ENCODE measurements at places on chromosomes 1 and 21. TPM values are rescaled to one million over a fixed set of nuclear protein-coding genes. Genes with fewer than 3 reads are reported as not detected.

DNA sequence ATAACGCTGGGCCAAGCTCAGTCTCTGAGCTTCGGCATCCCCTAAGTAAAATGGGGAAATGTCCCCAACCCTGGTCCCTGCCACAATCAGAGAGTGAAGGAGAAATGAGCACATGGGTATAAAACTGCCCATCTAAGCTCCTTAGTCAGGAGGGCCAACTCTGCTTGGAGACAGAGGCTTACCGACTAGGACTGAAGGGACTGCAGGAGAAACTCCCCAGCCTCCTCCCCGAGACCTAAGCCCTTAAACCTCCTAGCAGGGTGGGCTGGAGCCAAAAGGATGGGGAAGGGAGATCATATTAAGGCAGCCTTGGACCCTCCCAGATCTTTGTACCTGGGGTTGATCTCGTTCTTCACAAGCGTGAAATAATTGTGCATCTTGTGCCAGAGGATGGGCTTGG lies 5.5 kb downstream of the ETNK2 start:
- no peak for DNase-seq

- DNase-seq, result no peak
Observed at GRCh38 chr21:35325953-35326352, 276.9 kb upstream of the RUNX1 start.

DNA sequence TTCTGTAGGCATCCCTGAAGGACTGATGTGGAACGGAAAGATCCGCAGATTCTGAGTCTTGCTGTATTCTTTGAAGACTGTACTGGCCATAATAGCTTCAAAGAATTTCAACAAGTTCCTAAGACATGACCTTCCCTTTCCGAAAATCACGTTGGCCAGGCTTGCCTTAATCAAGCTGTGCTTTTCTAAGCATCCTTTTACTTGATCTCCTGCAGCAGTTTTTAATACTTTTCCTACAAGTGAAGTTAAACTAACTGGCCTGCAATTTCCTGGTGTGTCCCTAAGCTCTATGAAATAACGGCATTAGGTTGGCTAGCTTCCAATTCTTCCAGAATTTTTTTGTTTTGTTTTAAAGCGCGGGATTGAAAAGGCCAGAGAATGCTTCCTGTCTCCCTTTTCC lies 40.3 kb downstream of the SPAG17 start:
- no peak for DNase-seq

The RIIAD1 gene
- not detected for total RNA-seq

The KRTAP19-1 gene
- not detected for total RNA-seq

DNA sequence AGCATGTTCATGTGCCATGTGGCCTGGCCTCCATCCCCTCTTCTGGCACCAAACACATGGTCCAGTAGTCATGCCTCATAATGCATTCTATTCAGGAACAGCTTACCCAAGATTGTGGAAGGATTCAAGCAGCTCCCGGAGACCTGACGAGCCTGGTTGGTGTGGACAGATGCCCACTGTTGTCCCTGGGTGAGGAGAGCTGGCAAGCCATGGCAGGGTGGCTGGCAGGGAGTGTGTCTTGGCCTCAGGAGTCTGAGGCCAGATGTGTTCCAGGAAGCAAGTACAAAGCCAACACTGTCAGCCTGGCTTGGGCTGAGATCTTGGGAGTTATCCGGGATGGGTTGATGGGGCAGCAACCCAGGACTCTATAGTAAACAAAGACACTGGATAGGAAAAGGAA lies 7.3 kb upstream of the FABP3 start:
- no peak for DNase-seq

- DNase-seq, result no peak
Observed at GRCh38 chr1:200153277-200154055, 126.0 kb downstream of the NR5A2 start.

DNA sequence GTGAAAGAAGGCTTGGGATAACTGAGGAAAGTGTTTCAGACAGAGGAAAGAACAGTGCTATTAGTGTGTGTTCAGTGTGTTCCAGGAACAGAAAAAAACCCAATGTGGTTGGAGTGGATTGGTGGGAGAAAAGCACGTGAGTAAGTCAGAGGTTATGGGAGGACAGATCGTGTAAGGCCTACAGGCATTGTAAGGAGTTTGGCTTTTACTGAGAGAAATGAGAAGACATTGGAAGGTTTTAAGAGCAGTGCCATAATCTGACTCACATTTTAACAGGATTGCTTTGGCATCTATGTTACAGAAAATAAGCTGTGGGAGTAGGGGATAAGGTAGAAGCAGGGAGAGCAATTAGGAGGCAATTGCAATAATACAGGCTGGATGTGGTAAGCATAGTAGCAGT lies 4.8 kb downstream of the ARPC5 start:
- no peak for DNase-seq

- no peak for DNase-seq
Observed at GRCh38 chr1:26122988-26123973, 11.7 kb downstream of the PDIK1L start.
